ENCODE measurements at places on chromosomes 3 and 15.

DNA sequence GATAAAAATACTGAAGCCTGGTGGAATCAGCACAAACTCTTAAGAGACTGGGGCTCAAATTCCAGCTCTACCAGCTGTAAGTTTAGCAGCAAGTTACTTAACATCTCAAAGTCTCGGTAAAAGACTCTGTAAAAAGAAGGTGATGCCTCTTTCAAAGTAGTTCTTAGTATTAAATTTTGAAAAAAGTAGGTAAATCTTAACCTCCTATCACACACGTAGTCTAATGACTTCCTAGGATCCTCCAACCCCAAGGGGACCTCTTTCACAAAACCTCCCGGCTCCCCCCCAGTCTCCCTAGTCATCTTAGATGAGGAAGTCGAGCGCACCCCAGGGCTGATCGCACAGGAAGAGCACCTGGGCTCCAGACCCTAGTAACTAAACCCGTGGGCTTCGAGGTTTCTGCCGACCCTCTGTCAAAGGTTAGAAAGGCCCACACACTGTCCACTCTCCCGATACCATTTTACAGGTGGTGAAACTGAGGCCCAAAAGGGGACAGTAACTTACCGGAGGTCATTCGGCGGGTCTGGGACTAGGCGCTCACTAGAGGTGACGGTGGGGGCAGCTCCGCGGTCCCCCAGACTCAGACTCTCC, 427 bp downstream of the MBD4 start:
- peak; percentile 30 for DNase-seq

DNA sequence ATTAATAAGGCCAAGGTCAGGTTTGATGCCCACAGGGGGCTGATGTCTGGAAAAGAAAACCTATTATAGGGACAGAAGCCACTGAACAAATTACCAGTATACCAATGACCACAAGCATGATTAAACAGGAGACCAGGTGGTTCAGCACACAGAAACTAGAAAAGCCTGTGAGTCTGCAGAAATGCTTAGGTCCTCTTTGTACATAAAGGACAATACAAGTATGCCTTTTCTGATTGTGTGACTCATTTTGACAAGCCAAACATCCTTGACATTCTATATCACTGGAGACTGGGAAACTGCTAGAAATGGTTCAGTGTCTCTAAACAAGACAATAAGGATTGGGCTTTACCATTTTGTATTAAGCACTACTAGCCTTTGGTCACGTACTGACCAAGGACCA, 113.2 kb upstream of the MYO5C start:
- no peak for DNase-seq

GRCh38 chr3:10574101-10574620, 68.8 kb upstream of the ATP2B2 start:
- no peak for DNase-seq

- no peak for DNase-seq
These were observed 56.1 kb downstream of the CACNA2D2 start for GRCh38 chr3:50447290-50447840.

DNA sequence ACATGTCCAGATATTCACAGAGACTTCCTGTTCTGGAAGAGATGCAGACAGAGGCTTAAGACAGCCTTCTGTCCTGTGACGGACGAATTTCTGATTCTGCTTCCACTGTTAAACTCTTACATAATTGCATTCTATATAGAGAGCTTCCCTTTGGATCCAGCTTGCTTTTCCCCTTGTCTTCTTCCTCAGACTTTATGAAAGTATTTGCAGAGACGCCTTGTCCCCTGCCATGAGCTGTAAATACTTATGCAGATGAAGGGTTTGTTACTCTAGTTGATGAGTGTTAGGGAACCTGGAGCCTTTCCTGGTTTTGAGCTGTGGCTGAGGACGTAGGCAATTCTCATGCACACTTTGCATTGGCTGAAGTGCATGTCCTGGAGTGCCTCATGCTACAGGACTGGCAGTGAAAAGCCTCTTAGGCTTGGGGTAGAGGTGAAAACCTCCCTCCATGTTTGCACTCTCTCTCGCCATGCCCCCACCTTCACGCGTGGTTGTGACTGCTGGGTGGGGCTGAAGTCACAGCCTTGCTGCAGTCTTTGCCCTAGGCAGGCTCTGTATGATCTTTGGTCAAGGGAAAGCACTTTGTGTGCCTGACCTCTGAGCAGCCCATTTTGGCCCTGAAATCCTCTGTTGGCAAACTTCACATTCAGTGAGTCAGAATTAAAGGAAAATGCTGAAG, 286.6 kb downstream of the PTPRG start:
- DNase-seq: no peak

- DNase-seq: no peak
These were observed 202.9 kb downstream of the LRRC3B start for GRCh38 chr3:26825454-26825853.

DNA sequence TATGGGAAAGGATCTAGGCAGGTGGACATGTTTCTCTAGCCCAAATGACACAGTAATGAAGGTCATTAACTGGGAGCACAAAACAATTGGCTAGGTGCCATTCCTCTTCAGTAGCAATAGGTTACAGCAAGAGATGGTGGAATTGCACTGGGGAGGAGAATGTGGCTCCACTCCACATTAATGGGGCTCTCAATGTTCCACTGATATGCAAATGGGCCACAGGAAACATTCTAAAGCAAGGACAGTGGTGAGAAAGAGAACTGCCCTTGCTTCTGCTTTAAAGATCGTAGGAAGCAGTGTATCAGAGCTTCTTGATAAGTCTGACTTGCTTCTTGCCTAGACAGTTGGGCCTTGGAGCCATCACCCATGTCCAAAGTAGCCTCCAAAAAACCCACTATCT, 271.4 kb upstream of the PPP2R3A start:
- DNase-seq: no peak

GRCh38 chr3:142801746-142802145, 77.9 kb downstream of the TRPC1 start:
- DNase-seq: no peak

DNA sequence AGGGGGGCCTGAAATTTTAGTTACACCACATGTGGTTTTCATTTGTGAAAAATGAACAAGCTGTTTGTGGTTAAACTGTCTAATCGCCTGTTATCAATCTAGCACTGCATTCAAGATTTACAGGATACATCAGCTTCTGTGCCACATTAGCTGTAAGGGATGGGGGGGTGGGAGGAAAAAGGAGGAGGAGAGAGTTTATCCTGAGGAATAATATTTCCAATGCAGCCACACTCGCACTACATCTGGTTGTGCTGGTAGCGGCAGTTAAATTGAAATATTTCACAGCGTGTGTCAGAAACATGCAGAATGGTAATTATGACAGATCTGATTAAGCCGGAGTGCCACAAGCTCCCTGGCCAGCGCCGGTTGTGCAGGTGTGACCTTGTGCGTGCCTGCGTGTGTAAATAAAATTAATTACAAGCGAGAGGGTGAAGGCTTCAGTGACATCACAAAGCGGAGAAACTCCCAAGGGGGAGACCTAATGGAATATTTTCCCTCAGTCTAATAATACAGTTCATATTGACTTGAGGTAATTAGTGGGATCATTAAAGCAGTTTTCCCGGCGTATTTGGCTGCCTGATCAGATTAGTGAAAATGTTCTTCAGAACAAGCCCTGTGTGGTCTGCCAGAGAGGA, 55.5 kb downstream of the SATB1 start:
- DNase-seq: no peak

- DNase-seq: no peak
These were observed 49.9 kb upstream of the DPPA4 start for GRCh38 chr3:109387201-109387600.

DNA sequence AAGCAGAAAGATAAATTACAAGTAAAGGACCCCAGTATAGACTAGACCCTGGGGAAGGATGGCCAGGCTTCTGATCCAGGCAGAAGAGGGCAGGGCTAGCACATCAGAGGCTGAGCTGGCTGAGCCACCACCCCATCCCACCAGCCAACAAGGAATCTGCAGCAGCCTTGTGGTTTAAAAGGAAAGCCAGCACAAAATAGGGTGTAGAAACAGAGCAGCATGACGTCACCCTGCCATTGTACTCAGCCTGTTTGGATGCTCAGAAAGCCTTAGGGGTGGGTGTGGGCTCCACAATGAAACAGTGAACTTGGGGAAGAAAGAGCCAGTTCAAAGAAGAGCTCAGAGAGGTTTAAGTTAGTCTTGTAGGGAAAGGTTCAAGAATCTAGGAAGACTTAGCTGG, 28.2 kb downstream of the DUOX1 start:
- DNase-seq: no peak

DNA sequence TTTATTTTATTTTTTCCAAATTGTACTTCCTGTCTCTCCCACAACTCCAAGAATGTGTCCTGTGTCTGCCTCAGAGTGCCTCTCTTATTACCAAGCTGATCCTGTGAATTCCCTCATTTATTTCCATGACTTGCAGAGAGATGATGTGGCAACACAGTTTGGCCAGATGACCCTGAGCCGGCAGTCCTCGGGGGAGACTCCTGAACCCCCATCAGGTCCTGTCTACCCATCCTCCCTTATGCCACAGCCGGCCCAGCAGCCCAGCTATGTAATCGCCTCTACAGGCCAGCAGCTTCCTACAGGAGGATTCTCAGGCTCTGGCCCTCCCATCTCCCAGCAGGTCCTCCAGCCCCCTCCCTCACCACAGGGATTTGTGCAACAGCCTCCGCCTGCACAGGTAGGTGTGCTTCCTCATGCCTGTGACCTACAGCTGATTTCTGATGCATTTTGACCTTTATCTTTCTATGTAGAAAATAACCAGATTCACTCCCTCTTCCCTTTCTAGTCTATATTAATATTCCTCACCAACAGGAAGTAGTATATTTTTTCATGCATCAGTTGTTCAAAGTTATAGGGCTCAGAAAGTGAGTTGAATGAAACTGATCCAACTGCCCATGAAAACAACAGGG, 100.0 kb downstream of the ARPP21 start:
- DNase-seq: no peak

- no peak for DNase-seq
These were observed 45.4 kb downstream of the EPHB1 start for GRCh38 chr3:134840459-134840858.

DNA sequence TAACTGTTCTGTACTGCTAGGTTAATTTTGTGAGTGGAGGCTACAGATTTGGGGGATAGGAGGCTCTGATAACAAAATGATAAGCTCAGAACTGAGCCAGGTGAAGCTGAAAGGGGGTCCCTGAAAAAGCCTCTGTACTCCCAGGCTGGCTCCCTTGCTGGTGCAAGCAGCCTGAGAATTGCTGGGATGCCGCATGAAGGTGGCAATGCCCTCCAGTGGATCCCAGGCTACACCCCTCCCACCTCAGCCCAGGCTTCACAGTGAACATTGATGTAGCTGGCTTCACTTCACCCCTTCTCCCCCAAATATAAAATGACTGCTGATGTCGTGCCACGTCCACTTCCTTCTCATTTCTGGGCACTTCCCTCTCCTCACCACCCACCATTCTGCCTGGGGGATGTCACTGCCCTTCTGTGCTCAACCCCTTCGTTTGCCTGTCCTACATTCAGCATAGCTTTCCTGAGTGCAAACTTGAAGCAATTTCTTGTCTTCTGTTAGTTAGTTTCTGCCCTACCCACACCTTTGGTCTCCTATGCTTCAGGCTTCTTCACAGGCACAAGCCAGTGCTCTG, 9.7 kb upstream of the ARHGEF26 start:
- no peak for DNase-seq

DNA sequence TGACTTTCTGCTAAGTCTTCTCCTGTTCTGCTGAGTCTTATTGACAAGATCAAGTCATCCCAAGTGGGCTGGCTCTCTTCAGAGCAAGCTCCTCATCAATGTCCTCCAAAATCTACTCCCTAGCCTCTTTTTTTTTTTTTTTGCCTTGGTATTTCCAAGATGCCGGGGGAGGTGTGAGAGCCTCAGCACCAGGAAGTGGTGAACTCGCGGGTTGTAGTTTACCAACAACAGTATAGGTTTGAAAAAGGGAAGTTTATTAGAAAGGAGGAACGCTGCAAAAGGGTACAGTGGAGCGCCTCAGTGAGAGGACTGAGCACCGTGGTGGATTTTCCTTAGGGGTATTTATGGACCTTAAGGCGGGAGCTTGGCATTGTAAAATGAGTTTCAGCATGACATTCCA, 94.3 kb upstream of the SGO1 start:
- no peak for DNase-seq

DNA sequence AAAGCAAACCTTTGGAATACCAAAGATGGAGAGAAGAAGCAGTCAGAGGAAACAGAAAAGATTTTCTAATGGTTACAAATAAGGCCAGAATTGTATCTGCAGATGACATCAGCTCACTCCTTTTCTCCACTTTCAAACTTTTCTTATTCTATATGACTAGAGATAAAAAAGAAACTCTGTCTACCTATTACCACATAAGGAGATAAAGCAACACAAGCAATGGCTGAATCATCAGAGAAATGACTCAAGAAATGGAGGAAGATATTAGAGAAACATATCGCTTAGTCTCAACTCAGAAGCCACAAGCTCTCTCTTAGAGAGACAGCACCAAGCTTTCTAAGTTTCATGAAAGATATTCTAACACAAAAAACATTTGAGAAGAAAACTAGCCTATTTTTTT, 784.0 kb downstream of the ZPLD1 start:
- DNase-seq: no peak

GRCh38 chr3:4492208-4493013, 737 bp upstream of the ITPR1 start:
- peak; percentile 13 for DNase-seq

GRCh38 chr15:75069301-75069925, 46.0 kb downstream of the PPCDC start:
- no peak for DNase-seq

DNA sequence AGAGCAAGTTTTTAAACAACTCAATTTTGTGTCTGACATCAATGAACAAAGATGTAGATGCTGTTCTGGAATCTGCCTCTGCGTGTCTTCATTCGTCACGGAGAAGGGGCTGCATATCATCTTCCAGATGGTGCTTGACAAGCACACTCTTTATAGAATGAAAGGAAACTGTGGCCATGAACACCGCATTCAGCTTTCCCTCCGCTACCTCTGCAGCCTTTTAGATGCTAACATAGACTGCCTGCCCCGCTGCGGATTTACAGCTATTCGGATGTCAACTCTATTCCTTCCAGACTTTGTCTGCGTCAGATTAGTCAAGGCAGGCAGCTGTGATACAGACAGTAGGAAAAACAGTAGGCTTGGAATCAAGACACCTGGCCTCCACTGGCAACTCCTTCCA, 232.9 kb downstream of the TJP1 start:
- no peak for DNase-seq

DNA sequence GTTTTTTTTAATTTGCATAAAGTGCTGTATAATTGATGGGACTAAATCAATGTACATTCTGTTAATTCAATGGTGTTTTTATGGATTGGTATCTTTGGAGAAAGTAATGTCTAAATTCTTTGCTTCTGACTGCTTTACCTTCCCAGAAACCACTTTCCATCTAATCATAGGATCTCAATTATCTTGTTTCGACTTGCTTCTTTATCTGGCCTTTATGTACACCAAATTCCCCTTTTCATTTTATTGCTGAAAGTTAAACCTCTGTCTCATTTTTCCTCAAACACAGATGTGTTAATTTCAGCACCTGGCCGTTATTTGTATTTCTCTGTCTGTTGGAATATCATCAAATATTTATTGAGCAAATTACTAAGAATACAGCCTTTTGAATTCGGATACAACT, 287.3 kb upstream of the GBE1 start:
- DNase-seq: no peak

- no peak for DNase-seq
These were observed 31.2 kb upstream of the USP3 start for GRCh38 chr15:63473007-63473748.

GRCh38 chr15:63839722-63840121, 6.0 kb upstream of the HERC1 start:
- no peak for DNase-seq

GRCh38 chr3:124785973-124786372, 55.7 kb downstream of the UMPS start:
- DNase-seq: no peak
